ENCODE measurements at places on chromosomes 1 and 21. TPM values are rescaled to one million over a fixed set of nuclear protein-coding genes. Genes with fewer than 3 reads are reported as not detected.

The ATP13A2 gene
- 59.0 TPM for total RNA-seq

The G0S2 gene
- total RNA-seq, result 11.0 TPM

DNA sequence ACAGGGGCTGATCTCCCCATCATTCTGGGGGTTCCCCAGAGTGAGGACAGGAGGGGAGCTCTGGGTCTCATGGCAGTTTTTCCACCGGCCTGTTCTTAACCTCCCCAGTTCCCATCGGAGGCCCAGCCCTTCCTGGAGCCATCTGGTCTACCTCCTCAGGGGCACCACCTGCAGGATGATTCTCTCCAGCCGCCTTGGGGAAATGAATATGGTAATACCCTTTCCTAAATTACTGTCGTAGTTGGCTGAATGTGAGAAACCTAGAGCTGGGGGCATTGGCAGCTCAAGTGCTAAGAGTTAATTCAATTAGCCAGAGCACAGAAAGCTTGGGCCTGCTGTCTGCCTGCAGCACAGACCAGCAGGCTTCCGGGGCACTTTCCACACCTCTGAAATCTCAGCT, 64.9 kb downstream of the TAS1R2 start:
- DNase-seq, result no peak

GRCh38 chr1:65946960-65947359, 154.3 kb downstream of the PDE4B start:
- DNase-seq, result no peak

All from thoracic aorta (tissue), 2 donors.